ENCODE measurements at places on chromosomes 3 and 15.

DNA sequence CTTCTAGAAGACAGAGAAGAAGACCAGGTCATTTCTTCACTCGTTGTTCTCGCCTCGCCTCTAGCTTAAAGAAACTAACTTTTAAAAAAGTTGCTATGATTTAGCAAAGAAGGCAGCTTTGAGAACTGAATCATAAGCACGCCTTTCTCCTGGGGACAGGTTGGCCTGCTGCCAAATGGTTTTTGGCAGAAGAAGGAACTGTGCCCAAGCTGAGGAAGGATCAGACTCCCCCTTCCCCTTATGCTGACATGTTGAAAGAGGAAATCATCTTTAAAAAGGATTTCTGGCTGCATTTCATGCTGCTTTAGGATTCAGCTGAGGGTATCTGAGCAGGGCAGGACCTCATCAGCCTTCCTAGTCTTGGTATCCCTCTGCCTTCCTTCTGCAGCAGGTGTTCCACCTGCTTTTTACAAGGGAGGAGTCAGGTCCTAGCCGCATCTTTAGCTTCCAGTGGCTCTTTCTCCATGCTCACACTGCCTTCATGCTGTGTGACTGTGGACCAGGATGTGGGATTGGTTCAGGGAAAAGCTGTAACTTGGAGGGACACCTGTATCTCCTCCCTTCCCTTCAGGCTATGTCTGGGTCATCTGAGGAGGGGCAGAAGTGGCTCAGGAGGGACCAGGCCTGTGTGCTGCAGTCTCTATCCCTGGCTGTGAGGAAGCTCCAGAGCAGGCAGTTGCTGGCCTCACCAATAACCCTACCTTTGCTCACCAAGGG lies 34.1 kb upstream of the HACD2 start:
- DNase-seq = no peak
- no peak overlapping the region for H3K27ac ChIP-seq
- H3K27me3 ChIP-seq = no peaks in the 10 kb centered on the region

DNA sequence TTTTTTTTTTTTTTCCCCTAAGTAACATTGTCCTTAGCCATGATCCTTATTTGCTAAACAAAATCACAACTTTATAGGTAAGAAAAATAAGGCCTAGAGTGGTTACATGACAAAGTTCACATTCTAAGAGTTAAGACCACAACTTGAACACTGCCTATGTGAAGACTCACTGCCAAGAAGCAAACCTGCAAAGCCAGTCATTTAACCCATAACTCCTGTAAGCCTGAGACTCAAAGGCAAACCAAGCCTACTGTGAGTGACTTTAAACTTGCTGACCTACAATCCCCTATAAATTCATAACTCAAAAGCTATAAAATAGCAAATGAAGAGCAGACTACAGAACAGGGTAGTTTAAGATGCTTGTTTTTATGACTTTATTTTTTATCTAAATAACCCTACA lies 12.9 kb upstream of the ANKRD28 start:
- H3K27ac ChIP-seq = peak overlapping the region; percentile 17
- no peak for DNase-seq
- no peaks in the 10 kb centered on the region for H3K27me3 ChIP-seq
- H3K4me3 ChIP-seq = no peak overlapping the region

GRCh38 chr3:197881270-197881969 lies 68.6 kb upstream of the RPL35A start:
- peaks cover 22% of the 10 kb centered on the region for H3K4me1 ChIP-seq
- DNase-seq = no peak
- H3K4me3 ChIP-seq = no peak overlapping the region
- peak overlapping the region; percentile 49 for H3K27ac ChIP-seq
- no peaks in the 10 kb centered on the region for H3K27me3 ChIP-seq

GRCh38 chr15:43879386-43880355 lies 52.9 kb downstream of the WDR76 start:
- no peaks in the 10 kb centered on the region for H3K27me3 ChIP-seq
- H3K4me1 ChIP-seq = no peaks in the 10 kb centered on the region
- H3K36me3 ChIP-seq = peaks cover 37% of the 10 kb centered on the region

- no peaks in the 10 kb centered on the region for H3K36me3 ChIP-seq
- H3K4me1 ChIP-seq = peaks cover 12% of the 10 kb centered on the region
- H3K27me3 ChIP-seq = no peaks in the 10 kb centered on the region
- no peak overlapping the region for H3K4me3 ChIP-seq
- H3K27ac ChIP-seq = no peak overlapping the region
Measured at GRCh38 chr3:150594150-150594549, 9.0 kb upstream of the SELENOT start.

GRCh38 chr3:126745760-126746394 lies 41.8 kb downstream of the CHCHD6 start:
- no peak overlapping the region for H3K4me3 ChIP-seq
- no peak overlapping the region for H3K27ac ChIP-seq
- peaks cover 8% of the 10 kb centered on the region for H3K4me1 ChIP-seq
- H3K27me3 ChIP-seq = no peaks in the 10 kb centered on the region

DNA sequence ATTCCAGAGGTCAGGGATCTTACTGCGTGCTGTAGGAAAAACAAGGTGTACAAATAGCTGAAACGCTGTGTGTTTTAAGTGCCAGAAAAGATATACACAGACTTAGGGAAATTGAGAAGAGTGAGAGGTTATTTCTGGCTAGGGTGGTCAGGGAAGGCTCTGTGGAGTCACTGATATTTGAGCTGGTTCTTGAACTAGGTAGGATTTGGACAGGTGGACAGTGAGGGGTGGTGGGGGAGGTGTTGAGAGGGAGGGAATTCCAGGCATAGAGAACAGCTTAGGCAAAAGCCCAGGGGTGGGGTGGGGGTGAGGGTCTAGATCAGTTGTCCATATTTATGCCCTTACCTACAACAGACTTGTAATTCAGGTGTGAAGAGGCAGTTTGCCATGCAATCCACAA lies 7.0 kb downstream of the SEMA6D start:
- no peak for DNase-seq
- no peaks in the 10 kb centered on the region for H3K36me3 ChIP-seq
- H3K4me1 ChIP-seq = no peaks in the 10 kb centered on the region
- no peak overlapping the region for H3K4me3 ChIP-seq
- no peak overlapping the region for H3K27ac ChIP-seq
